GM20000 (cell line): ENCODE measurements at places on chromosomes 4 and X.

GRCh38 chr4:81505004-81505598, 33.4 kb upstream of the RASGEF1B start:
- DNase-seq: peak; percentile 20

- DNase-seq: no peak
Observed at GRCh38 chr4:152193059-152193458, 342.8 kb downstream of the FBXW7 start.

GRCh38 chr4:41632481-41633073, 94.6 kb downstream of the LIMCH1 start:
- DNase-seq: no peak

- DNase-seq: no peak
Observed at GRCh38 chr4:185865901-185866328, 53.9 kb upstream of the SORBS2 start.

- DNase-seq: no peak
Observed at GRCh38 chr4:148048598-148048997, 316.7 kb downstream of the ARHGAP10 start.

- DNase-seq: no peak
Observed at GRCh38 chr4:172514801-172515200, 653.8 kb upstream of the GALNT7 start.

DNA sequence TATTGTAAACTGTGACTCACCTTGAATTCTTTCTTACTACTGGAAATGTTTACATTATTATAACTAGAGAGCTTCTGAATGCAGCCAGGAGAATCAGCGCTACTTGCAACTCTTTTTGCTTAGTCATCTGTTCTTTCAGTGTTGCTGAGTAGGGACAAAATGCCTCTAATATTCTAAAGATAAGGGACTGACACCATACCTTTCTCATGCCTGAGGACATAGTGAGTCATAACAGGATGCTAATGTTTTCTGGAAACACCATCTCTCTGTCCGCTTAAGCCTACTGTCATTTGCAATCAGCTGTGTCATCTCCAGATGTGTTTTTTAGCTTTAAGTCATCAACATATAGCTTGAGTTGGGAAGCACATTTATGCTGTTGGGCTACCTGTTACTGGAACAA, 108.3 kb downstream of the QRFPR start:
- DNase-seq: peak; percentile 9

- no peak for DNase-seq
Observed at GRCh38 chr4:77564231-77564630, 41.4 kb upstream of the CXCL13 start.

DNA sequence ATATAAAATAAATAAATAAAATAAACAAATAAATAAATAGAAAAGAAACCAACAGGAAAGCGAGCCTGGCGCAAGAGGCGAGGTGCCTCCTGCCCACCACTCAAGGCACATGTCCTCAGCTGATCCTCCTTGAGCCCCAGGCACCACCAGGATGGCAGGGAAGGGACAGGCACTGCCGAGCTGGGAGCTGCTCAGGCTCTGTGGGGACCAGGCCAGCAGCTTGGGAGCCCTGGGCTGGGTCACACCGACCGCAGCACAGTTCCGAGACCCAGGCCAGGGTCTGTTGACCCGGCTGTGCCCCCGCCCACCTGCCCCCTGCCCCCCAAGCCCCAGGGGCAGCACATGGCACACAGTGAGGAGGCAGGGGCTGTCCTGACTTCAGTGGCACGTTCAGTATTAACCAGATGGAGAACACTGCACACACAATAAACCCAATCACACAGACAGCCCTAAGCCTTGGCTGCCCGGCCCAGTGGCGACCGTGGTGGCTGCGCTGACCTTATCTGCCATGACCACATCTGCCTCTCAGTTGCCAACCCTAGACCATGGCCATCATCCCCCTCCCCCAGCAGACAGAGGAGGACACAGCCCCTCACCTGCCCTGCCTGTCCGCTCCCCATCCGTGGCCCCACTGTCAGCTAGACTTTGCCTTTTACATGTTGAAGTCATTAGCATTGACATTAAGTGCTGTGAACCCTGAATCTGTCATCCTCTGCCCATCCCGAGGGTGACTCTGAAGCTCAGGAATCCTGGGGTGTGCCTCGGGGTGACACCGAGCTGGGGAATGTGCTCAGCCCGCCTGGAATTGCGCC, 2.9 kb upstream of the TREX2 start:
- DNase-seq: no peak

DNA sequence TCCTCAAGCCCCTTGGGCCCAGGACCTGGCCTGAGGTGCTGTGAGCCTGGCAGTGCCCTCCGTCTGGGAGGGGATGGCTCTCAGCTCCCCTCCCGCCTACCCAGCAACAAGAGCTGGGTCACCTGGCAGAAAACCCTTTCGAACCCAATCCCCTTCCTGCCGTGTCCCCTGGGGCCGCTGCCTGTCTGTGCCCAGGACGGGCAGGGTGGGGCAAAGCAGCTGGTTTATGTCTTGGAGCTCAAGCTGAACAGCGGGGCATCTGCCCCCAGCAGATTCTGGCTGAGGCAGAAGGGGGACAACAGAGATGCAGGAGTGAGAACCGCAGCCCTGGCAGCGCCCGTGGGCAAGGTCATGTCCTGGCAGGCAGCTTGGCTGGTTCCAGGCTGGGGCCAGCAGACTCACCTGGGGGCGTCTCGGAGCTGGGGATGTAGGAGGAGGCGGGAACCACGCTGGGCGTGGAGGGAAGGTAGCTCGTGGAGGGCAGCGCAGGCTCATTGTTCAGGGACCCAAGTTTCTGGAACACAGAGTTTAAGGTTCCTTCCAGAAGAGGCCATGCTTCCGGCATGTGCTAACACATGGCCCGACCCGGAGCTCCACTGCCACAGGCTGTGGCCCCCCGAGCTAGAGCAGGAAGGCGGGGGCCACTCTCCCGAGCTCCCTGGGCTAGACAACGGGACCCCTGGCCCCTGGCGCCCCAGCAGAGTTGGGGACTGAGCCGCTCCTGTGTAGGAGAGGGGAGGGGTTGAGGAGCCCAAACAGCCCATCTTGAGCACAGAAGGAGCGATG, 24.2 kb downstream of the NELFA start:
- DNase-seq: no peak

- no peak for DNase-seq
Observed at GRCh38 chrX:120428309-120428708, 40.8 kb downstream of the LAMP2 start.

DNA sequence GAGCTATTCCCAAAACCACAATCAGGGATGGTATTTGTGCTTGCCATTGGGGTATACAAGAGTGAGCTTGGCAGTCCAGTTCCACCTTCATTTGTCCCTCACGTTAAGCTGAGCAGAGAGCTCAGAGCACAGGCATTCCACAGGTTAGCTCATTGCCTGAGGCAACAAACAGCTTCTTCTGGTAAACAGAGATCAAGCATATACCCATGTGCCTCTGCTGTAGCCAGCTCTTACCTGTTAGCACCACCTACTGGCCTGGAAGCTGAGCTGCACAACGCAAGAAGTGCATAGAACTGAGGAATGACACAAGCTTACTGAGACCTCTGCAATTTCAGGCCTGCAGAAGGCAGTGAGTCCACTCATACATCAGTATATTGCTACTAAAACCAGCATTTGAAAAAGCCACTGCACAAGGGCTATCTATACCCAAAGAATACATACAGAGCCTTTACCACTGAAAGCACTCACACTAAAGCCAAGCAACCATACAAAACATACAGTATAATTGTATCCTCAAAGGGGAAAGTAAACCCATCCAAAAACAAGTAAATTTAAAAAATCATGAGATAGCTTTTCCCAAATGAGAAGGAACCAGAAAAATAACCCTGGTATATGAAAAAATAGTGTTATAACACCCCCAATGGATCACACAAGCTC, 258.3 kb upstream of the GABRA2 start:
- peak; percentile 21 for DNase-seq

GRCh38 chr4:176270669-176271068, 1.6 kb upstream of the ASB5 start:
- DNase-seq: no peak

- no peak for DNase-seq
Observed at GRCh38 chr4:158767451-158767850, 1.4 kb upstream of the FNIP2 start.

DNA sequence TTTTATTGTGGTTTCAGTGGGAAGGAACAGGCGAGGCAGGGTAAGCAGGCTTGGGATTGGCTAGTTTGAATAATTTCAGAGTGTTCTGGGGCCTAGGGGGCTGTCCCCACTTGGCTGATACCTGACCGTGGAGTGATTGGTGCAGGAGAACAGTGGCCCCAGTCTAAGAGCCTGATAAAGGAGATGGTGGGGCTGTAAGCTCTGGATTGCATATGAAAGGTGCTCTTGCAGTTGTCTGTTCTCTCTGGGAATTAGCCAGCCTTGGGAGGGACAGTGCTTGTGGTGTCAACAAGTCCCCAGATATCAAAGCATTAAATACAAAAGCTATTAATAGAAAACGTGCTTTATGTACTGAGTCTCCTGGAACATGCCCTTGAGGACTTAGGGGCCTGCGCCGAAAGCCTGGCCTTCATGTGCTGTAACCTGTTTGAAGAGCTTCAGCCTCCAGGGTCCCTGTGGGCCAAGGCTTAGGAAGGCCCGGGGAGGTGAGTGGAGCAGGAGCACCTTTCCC, 30.4 kb upstream of the CLTRN start:
- DNase-seq: no peak

DNA sequence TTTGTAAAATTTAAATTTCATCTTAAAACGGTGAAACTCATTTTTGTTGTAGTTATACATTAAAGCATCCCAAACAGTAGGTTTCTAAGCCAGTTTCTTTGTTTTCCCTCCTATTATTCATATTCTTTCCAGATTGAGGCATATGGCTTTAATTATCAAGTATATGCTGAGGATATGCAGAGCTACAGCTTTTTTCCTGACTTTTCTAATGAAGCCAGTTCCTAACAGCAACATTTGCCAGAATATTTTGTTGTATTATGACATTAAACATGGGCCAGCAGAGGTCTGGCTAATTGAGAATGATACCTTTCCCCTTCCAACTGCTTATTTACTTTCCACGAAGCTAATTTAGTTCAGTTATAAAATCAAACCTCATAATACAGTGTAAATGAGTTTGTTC, 75.3 kb downstream of the SLIT2 start:
- no peak for DNase-seq

DNA sequence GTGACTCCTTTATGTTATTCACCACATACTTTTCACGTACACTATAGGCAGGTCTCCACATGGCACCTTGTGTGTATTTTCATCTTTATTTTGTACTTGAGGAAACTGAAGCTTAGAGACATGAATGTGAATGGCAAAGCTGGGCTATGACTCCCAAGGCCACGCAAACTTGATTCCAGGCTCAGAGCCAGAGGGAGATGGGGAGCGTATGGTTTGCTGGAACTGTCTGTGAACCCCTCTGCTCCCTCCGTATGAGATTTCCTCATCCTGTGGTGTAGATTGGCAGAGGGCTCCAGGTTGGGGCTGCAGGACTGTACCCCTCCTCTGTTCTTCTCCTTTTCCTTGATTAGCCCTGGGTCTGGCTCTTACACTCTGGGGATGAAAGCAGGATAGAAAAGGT, 16.1 kb upstream of the STARD8 start:
- no peak for DNase-seq

DNA sequence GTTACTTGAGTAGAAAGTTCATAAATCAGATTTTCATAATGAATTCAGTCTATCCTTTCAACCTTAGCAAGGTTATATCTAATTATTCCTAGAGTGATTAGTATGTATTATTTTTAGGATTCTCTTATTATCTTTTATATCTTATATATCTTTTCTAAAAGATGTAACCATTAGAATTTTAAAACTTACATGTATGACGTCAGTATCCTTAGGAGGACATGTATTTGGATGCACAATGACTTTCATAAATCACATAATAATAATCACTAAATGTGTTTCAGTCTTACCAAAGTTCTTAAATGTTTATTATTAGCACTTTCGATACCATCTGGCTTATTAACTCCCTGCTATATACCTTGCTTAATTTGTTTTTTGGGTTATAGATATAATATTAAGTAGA, 1400.5 kb upstream of the IGFBP7 start:
- DNase-seq: no peak

- no peak for DNase-seq
Observed at GRCh38 chr4:174406383-174406782, 115.9 kb downstream of the HPGD start.

DNA sequence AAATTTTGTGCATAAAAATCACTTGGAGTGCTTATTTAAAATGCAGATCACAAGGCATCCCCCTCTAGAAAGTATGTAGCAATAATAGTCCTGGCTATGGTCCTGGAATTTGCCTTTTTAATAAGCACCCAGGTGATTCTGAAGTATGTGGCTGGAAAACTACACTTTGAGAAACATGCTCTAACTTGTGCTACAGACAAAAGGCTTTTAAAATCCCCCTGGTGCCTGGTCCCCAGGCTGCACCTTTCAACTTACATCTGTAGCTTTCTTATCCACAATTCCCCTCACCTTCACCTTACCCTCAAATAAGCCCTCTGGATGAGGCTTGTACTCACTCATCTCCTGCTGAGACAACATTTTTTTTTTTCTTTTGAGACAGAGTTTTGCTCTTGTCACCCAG, 21.1 kb downstream of the ART3 start:
- DNase-seq: no peak

GRCh38 chr4:5710961-5711478, at the start of gene EVC:
TSS of gene EVC (plus strand) at chr4:5711201. CDS start at chr4:5711381, 180 bp downstream.
- DNase-seq: peak; percentile 76

- no peak for DNase-seq
Observed at GRCh38 chrX:40877887-40878286, 142.5 kb upstream of the MED14 start.

- no peak for DNase-seq
Observed at GRCh38 chr4:138790706-138791340, 224.8 kb upstream of the NOCT start.

DNA sequence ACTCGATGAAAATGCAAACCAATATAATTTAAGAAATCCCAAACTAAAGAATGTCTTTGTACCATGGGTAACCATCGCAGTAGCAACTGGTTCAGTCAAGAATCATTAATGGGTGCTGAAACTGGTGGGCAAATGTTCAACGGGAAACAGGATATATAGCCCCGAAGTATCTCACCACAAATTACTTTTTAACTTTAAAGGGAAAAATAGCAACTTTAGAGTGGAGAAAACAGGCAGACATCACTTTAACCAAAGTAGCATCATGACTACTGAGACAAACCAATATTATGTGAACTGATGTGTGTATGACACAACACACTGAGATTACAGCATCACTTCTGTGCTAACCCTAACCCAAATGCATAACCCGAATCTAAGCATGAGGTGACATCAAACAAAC, 33.8 kb upstream of the SLAIN2 start:
- DNase-seq: no peak

GRCh38 chr4:145230726-145231125, 50.3 kb upstream of the OTUD4 start:
- no peak for DNase-seq

GRCh38 chr4:101232074-101232776, 115.1 kb downstream of the PPP3CA start:
- DNase-seq: no peak

- DNase-seq: no peak
Observed at GRCh38 chr4:56215141-56215783, 172.0 kb downstream of the AASDH start.

GRCh38 chrX:136954930-136955329, 74.4 kb upstream of the RBMX start:
- DNase-seq: no peak
